Natural killer cell treated with Interleukin-12 subunit alpha and Interleukin-12 subunit beta and Interleukin-15 and Interleukin-18, amount 100 ng/mL, for 72 hours (primary cell): ENCODE measurements at places on chromosomes 13 and 19. TPM values are rescaled to one million over a fixed set of nuclear protein-coding genes. Genes with fewer than 3 reads are reported as not detected.

- DNase-seq = peak; percentile 91
Measured at GRCh38 chr13:27424246-27425157, at the start of gene GTF3A. Gene GTF3A, plus strand, starts transcription at chr13:27424619.

- no peak for DNase-seq
Measured at GRCh38 chr19:41192574-41193429, at the start of gene CYP2S1. Gene CYP2S1, plus strand, starts transcription at chr19:41193219. Its CDS starts 46 bp downstream, at chr19:41193265.

DNA sequence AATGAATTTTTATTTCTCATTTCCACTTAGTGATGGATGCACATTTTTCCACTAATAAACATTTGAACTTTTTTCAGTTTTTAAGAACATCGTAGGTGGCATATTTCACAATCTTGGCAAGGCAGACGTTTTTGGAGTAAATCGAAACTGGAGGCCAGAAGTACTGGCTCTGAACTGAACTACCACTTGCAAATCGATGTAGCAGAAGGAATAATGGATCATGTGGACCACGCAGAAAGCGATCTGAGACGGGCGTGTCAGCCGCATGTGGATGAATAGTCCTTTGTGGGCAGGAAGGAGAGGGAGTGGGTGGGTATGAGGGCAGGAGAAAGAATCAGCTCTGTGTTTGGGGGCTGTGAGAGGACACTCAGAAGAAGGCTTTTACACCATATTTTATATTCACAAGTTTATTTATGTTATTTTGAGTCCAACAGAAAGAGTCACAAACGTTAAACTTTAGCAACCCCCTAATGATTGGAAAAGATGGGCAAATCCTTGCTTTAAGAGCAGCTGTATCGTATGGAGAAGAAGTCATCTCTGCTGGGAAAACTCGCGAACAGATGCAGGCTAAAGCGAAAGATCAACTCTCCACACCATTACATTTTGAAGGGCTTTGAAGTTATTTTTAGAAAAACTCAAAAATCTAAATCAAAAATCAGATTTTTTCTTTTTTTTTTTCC is 90.5 kb downstream of the COL4A2 start:
- DNase-seq = no peak

GJB6 gene
- total RNA-seq = 0.62 TPM

GRCh38 chr13:19152403-19152802 is 29.2 kb downstream of the TUBA3C start:
- DNase-seq = no peak

NACC1 gene
- 129 TPM for total RNA-seq
